ENCODE measurements at places on chromosomes 4 and X. TPM values are rescaled to one million over a fixed set of nuclear protein-coding genes. Genes with fewer than 3 reads are reported as not detected.

- DNase-seq: no peak
Measured at GRCh38 chr4:155854582-155855226, 11.4 kb downstream of the ASIC5 start.

DNA sequence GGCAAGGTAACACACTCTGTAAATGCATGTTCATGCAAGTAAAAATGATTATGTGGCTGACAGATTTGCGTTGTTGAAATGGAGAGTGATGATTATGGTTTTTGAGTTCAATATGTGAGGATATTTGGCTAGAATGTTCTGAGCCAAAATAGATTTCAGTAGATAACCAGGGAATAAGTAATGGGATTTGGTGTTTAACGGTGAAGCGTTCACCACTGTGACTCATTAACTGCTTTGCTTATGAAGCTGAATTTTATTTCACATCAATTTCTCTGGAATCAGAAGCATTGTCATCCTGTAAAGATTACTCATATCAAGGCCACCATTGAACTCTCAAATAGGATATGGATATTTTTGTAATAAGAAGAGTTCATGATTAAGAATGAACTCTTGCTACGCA is 11.7 kb downstream of the AFP start:
- DNase-seq: no peak

ADRA2C gene
- total RNA-seq: not detected

DNA sequence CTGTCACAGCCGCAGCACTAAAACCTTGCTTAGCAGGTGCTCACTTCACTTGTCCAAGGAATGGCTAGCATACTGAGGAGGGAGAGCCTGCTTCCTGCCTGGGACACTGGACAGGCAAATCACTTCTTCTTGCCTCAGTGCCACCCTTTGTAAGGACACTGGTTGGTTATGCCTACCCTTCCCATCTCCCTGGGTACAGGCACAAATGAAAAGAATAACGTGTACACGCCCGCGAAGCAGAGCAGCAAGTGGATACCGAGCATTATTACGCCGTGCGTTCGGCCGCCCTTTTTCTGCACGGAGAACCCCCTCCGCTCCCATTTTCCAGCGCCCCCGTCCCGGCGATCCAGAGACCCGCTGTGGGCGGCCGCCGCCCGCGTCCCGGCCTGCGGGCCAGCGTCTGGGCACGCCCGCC is 338 bp upstream of the KLHL2 start:
- DNase-seq: no peak

DNA sequence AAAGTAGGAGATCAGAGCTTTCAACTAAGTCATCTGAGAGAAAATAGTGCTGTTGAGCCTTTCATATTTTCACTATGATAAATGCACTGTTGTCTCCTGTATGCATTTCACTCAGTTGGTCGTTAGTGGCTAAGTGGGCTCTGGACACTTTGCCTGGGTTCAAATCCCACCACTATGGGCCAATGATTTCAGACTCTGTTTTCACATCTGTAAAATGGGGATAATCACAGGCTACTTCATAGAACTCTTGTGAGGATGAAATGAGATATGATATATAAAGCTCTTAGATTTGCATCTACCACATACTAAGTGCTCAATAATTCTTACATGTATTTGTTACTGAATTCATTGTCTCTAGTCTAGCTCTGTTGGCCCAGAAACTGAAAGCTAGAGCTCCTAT is 16.8 kb downstream of the LNX1 start:
- DNase-seq: no peak

RAB41 gene
- total RNA-seq: not detected

CSAG2 gene
- not detected for total RNA-seq

- no peak for DNase-seq
Measured at GRCh38 chr4:15961781-15962510, 1.0 kb downstream of the FGFBP2 start.

DNA sequence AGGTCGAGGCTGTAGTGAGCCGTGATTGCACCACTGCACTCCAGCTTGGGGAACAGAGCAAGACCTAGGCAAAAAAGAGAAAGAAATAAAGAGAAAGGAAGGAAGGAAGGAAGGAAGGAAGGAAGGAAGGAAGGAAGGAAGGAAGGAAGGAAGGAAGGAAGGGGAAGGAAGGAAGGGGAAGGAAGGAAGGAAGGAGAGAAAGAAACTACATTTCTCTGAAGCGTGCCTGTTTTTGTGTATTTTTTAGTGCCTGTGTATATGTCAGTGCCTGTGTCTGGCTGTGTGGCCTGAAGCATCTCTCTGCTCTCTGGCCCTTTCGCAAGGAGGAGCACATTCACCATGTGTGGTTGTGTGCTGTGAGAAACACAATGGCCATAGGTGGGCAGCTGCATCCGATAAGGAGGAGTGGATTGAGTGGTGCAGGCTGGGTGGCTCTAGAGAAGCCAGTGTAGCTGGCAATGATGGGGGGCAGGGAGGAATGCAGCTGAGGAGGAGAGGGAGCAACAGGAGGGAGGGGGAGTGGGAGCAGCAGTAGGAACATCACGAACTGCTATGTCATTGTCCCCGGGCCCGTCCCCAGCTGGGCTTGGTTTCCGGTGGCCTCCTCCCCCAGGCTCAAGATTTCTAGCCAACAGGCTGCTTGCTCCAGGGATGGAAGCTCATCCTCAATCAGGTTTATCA is 11.4 kb downstream of the SYN1 start:
- DNase-seq: no peak

- DNase-seq: no peak
Measured at GRCh38 chr4:189036906-189037305, 897.7 kb downstream of the TRIML1 start.

MAGEA12 gene
- total RNA-seq: not detected

ZNF185 gene
- 2.0 TPM for total RNA-seq

UGT2A1 gene
- total RNA-seq: not detected

GRCh38 chr4:56659946-56660345 is 21.1 kb downstream of the HOPX start:
- DNase-seq: no peak

NPNT gene
- 0.06 TPM for total RNA-seq

GATA1 gene
- 0.25 TPM for total RNA-seq

CLGN gene
- total RNA-seq: not detected

TMEM156 gene
- 24.0 TPM for total RNA-seq

HERC3 gene
- 64.3 TPM for total RNA-seq

- no peak for DNase-seq
Measured at GRCh38 chrX:118552121-118552900, 56.7 kb downstream of the DOCK11 start.

- DNase-seq: no peak
Measured at GRCh38 chrX:3307881-3308280, 38.6 kb downstream of the MXRA5 start.

- DNase-seq: peak; percentile 26
Measured at GRCh38 chr4:8762951-8763735, 108.5 kb downstream of the HMX1 start.

GRCh38 chr4:65227628-65228027 is 442.7 kb downstream of the EPHA5 start:
- no peak for DNase-seq

PDGFRA gene
- total RNA-seq: not detected

- no peak for DNase-seq
Measured at GRCh38 chrX:40290517-40290916, 192.8 kb upstream of the BCOR start.

DNA sequence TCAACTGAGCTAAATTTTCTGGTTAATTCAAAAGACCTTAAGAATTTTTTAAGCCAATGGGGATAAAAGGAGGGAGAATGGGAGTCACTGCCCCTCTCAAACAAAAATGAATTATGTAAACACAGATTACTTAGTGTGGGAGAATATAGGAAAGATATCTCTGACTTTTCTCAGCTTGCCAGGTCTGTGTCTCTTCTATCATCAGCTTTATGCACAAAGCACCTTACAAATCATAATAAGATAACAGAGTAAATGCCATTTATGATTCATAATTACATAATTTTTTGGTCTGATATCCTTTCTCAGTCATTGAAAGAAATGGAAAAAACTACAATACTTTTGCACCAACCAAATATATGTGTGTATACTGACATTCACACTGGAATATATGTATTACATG is 604.6 kb upstream of the FAM241A start:
- no peak for DNase-seq

DNA sequence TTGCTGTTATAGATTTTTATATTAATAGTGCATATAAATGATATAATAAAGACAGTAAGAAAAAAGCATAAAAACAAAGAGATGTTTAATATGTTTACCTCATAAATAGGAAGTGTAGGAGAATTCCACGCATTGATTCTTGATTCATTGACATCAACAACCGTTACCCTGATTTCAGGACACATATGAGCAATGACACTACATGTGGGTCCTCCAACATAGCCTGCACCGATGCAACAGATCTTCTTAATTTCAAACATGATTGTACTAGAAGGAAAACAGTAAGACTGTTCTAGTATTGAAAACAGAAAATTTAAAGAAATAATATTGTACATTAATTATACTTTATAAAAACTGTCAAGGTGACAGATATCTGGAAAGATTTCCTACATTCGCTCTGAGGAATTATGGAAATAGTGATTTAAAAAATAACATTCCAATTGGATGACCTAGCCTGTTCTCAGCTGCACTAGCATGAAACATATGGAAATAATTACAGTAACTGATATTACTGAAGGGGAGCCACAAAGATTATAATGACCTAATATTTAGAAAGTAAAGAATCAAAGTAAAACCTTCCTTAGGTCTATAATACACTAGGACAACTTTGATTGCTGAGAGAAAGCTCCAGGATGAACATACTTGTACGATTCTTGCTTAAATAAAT is 5.9 kb downstream of the UGDH start:
- no peak for DNase-seq

ITIH6 gene
- total RNA-seq: not detected

TCEAL8 gene
- 42.5 TPM for total RNA-seq

DNA sequence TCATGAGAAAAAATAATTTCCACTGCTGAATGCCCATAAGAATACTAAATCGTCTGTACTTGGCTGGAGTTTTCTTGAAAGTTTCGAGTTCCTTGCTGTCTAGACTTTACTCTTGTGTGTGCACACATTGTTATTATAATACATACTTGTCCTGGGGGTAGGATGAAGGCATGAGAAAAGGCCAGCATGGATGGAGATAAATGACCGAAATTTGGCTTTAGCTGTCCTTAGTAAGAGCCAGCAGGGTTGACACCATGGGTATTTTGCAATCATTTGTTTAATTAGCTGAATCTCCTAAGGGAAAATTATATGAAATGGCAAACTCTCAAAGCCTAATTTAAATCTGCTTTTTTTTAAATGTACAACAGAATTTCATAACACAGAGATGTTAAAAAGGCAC is 641.6 kb downstream of the ADGRL3 start:
- DNase-seq: no peak

GRCh38 chrX:72236841-72237240 is 2.0 kb downstream of the ERCC6L start:
- DNase-seq: no peak

CENPVL1 gene
- total RNA-seq: not detected

USP46 gene
- total RNA-seq: 4.4 TPM

GRCh38 chrX:72317139-72317538 is 11.4 kb upstream of the CITED1 start:
- DNase-seq: no peak

GRCh38 chr4:188779581-188779980 is 640.3 kb downstream of the TRIML1 start:
- DNase-seq: no peak

UCP1 gene
- total RNA-seq: not detected

NXF2 gene
- total RNA-seq: not detected

DNA sequence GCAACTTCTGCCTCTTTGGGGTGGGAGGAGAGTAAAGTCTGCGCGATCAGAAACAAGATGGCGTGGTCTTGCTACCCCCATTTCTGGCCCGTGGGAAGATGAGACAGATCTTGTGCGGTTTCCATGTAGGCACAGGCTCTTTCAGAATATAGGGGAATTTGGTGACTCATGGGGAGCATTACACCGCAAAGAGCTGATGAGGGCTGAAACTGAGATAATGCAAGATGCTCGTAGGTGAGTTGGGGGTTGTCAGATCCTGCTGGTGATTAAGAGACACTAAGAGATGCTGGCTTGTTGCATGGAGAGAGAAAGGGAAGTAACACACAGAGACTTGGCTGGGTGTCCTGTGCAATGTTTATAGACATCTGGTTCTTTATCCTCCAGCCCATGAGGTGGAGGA is 1.5 kb downstream of the EVC start:
- no peak for DNase-seq

F8 gene
- total RNA-seq: 5.8 TPM

GRCh38 chrX:155071694-155072280 is 479 bp downstream of the BRCC3 start:
- no peak for DNase-seq

DNA sequence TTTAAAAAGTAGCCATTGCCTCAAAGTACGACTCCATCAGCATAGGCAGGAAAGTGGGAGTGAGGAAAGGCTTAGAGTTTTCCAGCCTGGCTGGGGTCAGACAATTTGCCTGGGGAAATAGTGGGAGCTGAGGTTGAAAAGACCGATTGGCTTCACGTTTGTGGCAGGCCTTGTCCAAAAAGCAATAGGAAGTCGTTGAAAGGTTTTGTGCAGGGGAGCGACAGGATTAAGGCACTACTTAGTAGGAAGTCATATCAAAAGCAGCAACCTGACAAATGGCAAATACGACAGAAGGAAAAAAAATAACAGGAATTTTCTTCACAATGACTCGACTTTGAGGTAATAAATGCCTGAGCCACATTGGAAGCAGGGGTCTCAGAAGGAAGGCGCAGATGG is 691 bp upstream of the EREG start:
- no peak for DNase-seq

AWAT1 gene
- 0.27 TPM for total RNA-seq

LUZP4 gene
- not detected for total RNA-seq

VEGFD gene
- total RNA-seq: not detected

DNA sequence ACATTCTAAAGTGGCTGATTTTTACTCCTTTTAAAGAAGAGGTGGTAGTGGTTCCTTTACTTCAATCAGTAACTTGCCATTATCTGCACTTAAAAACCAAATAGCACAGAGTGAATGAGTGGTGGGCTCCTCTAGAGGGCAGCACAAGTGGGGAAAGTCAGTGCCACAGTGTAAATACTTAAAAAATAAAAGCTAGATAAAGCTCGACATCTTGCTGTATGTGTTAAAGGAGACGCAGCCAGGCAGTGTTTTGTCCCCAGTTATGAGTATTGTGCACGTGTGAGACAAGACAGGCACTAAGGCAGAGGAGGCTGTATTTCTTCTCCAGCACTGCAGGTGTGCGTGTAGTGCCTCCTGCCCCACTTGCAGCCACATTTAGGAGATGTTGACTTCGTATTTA is 24.6 kb downstream of the NAP1L5 start:
- peak; percentile 21 for DNase-seq

SLC7A11 gene
- total RNA-seq: 5.2 TPM

EPHA5 gene
- total RNA-seq: not detected

MAOA gene
- total RNA-seq: 0.66 TPM

DNA sequence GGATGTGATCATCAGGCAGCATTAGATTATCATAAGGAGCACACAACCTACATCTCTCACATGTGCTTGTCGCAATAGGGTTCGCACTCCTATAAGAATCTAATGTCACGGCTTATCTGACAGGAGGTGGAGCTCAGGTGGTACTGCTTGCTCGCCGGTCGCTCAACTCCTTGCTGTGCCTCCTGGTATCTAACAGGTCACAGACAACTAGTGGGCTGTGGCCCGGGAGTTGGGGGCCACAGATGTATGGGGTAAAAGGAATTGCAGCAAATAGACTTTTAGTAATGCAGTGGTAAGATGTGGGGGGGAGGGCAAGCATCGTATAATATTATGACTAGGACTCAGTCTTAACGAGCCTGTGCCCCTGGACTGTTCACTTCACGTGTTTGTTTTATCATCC is 624.8 kb downstream of the CENPC start:
- no peak for DNase-seq

- DNase-seq: no peak
Measured at GRCh38 chrX:113868177-113868576, 715.7 kb upstream of the HTR2C start.

Data from activated naive CD4-positive, alpha-beta T cell treated with anti-CD3 and anti-CD28 coated beads, Interleukin-2, amount 50 U/mL, for 72 hours (primary cell).